CD4-positive, alpha-beta T cell treated with Interleukin-4 for 4 hours (primary cell): ENCODE measurements at places on chromosomes 1 and 21.

GRCh38 chr1:204410688-204411450, 748 bp downstream of the PPP1R15B start:
- peak; percentile 33 for DNase-seq

DNA sequence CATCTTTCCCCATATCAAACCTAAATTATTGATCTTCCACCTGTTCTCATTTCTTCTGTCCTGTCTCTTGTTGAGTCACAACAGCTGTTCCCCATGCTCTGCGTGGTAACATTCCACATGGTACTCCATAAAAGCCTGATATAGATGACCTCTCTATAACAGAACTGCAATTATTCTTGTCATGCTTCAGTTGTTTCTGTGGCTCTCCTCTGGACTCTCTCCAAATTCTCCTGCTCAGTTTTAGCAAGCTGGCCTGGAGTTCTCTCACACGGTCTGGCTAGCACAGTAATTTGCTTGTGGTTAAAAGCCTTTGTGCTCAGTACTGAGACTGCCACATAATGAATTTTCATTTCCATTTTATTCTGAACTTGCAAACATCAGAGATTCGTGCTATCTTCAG, 10.6 kb upstream of the LRRC39 start:
- DNase-seq: no peak

DNA sequence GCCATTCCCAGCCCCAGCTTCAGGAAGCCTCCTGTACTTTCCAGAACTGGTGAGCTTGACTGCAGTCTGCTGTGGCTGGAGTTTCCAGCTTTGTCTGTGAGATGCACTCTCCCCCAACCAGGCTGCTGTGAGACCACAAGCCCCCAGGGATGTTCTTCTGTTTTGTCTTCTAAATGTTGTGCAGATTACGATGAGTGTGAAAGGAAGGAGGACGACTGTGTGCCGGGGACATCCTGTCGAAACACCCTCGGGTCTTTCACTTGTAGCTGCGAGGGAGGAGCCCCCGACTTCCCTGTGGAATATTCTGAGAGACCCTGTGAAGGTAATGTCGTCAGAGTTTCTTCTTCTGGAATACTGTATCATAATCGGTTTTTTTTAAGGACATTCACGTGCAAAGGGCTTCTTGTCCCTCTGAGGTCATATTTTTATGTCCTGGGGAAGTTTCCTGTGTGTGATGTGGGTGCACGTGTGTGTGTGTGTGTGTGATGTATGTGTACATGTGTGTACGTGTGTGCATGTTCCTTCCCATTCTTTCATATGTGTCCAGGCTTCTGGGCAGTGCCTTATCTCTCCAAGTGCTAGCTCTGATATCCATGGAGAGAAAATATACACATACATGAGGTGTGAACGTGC, 49.9 kb downstream of the UMODL1 start:
- no peak for DNase-seq

DNA sequence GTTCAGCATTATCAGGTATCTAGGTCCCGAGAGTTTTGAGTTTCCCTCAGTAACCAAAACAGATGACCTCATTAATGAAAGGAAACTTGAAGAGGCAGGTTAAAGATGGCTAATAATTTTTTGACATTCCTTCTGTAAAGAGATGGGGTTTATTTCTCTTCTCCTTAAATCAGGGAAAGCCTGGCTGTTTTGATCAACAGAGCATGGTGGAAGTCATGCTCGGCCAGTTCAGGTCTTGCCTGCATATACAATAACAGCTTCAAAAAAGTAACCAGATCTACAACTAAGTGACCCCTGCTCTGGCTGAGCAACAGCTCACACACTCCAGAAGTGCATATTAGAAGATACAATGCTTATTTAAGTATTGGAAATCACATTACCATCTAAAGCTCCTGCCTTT, 36.6 kb upstream of the POU2F1 start:
- no peak for DNase-seq

DNA sequence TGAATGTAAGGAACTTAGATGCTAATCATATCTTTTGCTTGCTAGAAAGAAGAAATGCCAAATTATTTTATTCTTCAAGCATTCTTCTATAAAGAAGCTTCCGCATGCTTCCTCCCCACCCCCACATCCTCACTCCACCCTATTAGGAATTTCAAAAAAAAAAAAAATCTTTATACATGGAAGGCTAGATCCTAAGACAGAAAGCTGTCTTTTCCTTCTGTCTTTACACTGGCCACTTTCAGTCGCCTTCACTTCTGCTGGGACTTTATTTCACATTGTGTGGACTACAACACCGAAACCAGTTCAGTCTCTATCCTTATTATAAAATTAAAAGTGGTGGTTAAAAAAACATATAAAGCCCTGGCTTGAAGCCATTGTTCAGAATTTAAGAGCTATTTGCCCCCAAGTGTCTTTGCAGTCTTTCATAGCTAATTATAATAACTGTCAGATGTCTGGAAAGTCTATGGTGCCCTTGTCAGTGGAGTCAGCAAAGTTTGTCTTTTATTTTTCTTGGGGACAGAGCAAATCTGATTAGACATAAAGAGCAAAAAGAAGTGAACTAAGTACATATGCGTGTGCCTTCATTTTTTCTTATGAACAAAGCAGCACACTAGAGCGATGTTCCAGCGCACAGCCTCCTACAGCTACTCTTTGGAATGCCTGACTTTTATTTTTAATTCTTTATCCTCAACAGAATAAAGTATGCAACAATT, 297.7 kb downstream of the PTPRC start:
- no peak for DNase-seq

DNA sequence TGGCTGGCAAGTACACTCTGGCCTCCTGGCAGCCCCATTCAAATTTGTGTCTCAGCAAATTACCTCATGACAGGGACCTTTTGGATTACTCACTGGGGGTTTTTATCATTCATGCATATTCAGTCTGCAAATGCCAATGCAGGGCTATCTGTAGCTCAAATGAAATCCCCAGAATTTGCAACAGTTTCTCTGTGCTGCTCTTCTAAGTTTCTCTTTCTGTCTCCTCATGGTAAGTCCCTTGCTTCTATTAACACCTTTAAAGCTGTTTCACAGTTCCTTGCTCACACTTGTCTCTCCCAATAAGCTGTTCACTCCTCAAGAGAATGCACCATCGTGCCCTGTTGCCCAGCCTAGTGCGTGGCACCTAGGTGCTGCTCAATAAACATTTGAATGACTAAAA, 3.3 kb upstream of the FAM78B start:
- DNase-seq: no peak

DNA sequence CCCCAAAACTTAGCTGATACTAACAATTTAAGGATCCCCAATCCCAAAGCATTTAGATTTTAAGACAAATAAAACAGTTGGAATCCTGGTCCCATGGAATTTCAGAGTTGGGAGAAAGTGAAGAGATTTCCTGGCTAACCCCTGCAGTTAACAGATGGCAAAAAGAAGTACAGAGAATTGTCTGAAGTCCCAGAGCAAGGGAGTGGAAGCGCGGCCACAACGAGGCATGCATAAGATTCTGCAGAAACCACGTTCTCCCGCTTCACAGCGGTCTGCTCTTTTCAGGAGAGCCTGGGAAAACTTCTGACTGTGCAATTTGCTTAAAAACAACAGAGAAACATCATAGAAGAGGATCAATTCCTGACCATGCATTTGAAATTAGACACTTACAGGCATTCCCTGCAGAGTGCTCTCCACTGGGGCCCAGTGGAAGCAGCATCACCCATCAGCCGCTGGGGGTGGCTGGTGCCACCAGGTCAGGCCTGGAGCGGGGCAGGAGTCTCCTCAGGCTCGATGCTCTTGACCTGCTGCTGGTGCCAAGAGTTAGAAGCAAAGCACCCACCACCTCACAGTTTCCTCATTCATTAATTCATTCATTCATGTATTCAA, 226.7 kb upstream of the POU3F1 start:
- DNase-seq: no peak
